Cerebellum (tissue), 4 donors: ENCODE measurements at places on chromosomes 2 and 18. TPM values are rescaled to one million over a fixed set of nuclear protein-coding genes. Genes with fewer than 3 reads are reported as not detected.

DNA sequence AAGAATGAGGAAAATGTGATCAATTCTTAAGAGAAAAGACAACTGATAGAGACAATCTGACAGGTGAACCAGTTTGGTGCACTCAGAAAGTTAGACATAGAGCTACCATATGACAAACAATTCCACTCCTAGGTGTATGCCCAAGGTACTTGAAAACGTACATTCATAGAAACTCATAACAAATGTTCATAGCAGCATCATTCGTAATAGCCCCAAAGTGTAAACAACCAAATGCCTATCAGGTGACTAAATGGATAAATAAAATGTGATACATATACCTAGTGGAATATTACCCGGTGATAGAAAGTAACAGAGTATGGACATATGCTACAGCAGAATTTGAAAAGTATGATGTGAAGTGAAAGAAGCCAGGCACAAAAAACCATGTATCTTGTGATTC lies 149.3 kb upstream of the TRIB2 start:
- DNase-seq = no peak

GRCh38 chr2:8076448-8077342 lies 605.2 kb upstream of the ID2 start:
- DNase-seq = no peak

DNA sequence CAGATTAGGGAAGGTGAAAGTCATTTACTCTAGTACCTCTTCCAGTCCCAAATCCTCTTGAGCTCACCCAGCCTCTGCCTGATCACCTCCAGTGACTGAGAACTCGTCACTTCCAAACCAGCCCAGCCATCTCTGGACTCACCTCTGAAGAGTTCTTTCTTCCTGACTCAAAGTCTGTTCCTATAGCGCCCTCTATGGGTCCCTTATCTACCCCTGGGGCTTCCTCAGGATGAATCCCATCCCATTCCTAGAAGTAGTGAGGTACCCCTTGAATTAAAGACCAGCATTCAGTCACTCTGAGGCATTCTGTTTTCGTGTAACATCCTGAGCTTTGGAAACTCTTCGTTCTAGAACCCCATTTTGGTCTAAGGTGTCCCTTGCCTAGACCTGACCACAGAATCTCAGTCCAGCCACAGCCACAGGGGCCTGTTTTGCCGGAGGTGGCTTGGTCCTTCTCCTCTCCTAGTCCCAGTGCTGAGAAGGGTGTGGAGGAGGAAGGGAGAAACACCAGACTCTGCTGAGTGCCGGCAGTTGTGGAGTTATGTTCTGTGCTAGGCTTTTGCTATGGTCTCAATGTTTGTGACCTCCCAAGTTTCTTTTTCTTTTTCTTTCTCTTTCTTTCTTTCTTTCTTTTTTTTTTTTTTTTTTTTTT lies 32.7 kb downstream of the SIX3 start:
- no peak for DNase-seq

- DNase-seq = no peak
Observed at GRCh38 chr18:13463526-13464210, 245.1 kb downstream of the LDLRAD4 start.

RAMP1 gene
- total RNA-seq = 4.6 TPM

DNA sequence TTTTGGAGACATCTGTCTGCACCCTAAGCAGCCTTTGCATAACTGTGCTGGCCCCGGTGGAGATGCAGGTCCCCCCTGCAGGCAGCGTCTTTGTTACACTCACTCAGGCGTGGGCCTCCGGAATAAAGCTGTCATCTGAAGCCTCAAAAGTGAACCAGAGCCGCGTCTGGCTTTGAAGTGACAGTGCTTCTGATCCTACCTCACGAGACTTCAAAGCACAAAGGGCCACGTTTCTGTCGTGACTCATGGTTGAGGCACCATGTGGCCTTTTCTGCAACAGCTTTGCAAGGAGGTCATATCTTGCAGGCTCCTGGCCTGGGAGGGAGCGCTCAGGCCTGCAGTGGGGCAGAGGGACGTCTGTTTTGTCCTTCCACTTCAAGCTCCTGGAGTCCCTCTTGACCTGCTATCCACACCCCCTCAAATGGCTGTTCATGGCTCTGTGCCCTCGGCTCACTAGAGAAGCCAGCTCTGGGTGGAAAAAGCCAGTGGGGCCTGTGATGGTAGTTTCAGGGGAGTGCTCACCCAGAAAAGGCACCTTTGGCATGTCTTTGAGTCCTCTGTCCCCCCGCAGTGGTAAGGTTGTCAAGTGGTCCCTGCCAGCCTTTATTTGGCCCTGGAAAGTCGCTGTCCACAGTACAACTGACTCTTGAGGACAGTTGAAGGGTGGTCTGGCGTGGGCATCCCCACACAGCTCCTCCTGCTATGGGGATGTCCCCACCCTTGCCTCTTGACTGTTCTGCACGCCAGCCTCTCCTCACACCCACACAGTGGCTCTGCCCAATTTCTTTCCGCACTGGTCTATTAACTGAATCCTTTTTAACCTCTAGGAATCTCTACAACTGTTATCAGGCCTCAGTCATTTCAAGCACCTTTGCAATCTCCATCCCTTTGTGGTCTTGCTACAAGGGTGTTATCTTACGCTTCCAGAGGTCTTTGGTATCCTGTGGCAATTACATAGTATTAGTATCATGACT lies 19.3 kb downstream of the GPR55 start:
- no peak for DNase-seq

- no peak for DNase-seq
Observed at GRCh38 chr2:137670111-137670510, 294.2 kb upstream of the HNMT start.

DNA sequence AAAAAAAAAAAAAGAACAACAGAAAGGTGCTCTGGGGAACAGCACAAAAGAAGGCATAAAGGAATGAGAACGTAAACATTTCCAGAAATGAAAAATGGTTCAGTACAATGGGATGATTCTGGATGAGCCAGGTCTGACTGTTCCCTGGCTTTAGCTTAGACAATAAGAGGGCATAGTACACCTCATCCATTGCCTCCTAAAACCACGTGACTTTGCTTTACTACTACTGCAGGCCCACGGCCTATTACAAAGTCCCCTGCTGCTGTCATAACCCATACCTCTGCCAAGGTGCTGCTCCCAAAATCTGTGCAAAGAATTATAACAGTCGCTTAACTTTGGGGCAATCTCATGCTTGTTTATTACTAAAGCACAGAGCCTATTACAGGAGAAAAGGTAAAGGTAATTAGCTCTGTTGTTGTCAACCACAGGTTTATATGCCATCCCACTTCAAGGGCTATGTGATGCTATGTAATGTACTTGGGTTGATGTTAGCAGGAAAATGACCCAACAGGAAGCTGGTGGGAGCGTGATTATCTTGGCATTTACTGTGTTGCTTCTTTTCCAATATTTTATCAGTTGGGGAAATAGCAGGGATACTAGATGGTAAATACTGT lies 26.8 kb downstream of the STK17B start:
- no peak for DNase-seq

DNA sequence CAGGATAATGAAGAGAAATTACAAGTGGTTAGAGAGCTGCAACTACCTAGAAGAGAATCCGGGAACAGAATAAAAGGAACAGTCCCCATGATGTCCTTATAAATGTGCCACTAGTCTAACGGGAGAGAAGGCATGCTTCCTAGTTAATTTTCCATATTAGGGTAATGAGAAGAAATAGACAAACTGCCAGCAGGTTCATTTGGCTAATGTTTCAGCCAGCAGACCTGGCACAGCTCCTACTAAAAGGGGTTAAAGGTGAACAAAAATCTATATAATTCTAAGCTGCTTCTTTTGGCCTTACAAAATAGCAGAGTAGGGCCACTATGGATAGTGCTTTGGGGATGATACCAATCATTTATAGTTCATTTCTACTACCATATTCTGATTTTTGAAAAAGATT lies 845.3 kb upstream of the GCFC2 start:
- DNase-seq = no peak

ABCB11 gene
- total RNA-seq = 2.6 TPM

DNA sequence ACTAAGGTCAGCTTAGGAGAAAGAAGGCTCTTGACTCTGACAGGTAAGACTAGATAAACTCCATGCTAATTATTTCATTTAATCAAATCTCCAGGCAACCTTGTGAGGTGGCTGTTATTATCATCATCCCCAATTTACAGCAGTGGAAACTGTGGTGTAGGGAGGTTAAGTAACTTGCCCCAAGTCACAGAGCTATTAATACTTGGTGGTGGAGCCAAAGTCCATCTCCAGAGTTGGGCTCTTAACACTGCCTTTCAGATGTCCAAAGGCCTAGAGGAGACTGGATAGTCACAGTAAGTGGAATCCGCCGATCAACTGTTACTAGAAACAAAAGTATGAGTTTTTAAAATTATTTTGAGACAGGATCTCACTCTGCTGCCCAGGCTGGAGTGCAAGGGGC lies 46.6 kb upstream of the SP3 start:
- no peak for DNase-seq

DNA sequence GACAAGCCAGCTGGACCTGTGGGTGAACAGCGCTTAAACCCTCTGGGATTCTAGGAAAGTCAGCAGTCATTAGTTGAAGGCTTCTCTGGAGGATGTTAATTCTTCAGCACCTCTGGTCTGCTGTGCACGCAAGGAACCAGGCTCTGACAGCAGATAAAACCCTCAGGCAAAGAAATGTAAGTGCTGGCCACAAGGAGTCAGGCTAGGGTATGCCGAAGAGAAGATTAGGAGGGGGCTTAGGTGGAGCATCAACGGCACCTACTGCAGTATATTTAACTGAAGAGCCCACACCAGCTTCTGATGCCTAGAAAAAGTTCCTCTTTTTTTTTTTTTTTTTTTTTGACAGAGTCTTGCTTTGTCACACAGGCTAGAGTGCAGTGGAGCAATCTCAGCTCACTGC lies 304.2 kb upstream of the MC4R start:
- DNase-seq = no peak

- DNase-seq = no peak
Observed at GRCh38 chr18:5966514-5966913, 71.2 kb upstream of the TMEM200C start.

DNA sequence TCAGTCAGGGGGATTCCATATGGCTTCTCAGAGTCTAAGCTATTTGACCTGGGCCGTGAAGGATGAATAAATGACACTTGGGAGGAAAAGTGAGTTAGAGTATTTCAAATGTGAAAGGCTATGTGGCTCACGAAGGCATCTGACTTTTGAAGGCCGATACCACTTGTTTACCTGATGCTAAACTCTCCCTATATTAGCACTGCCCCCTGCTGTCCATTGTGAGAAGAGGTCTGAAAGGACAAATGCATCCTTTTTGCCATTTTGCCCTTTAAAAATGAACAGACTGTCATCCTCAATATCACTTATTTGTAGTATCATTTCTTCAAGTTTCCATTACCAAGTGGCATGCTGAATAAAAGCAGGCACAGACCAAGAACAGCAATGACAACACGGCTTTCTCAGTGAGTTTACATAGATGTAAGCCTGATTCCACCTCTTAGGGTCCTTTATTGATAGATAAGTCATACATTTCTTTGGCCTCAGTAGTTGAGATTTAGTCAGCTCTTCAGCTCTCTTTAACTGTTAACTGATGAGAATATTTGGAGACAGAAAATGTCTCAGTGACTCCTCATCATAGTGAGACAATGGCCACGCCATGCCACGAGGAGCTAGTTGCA lies 40.1 kb downstream of the DOCK10 start:
- DNase-seq = peak; percentile 17

GRCh38 chr18:23627321-23627720 lies 35.4 kb downstream of the ANKRD29 start:
- DNase-seq = no peak

- no peak for DNase-seq
Observed at GRCh38 chr2:206488623-206489022, 45.3 kb downstream of the ADAM23 start.

- no peak for DNase-seq
Observed at GRCh38 chr2:25338401-25338800, 3.3 kb downstream of the DNMT3A start.

GRCh38 chr2:231957913-231958763 lies 3.4 kb upstream of the DIS3L2 start:
- no peak for DNase-seq

GRCh38 chr2:200039724-200040650 lies 84.6 kb downstream of the MAIP1 start:
- DNase-seq = no peak

AGXT gene
- total RNA-seq = not detected

GRCh38 chr2:108974674-108975073 lies 14.3 kb downstream of the EDAR start:
- no peak for DNase-seq

GRCh38 chr2:191701696-191702095 lies 23.8 kb downstream of the NABP1 start:
- no peak for DNase-seq

GALNT5 gene
- 0.45 TPM for total RNA-seq

DNA sequence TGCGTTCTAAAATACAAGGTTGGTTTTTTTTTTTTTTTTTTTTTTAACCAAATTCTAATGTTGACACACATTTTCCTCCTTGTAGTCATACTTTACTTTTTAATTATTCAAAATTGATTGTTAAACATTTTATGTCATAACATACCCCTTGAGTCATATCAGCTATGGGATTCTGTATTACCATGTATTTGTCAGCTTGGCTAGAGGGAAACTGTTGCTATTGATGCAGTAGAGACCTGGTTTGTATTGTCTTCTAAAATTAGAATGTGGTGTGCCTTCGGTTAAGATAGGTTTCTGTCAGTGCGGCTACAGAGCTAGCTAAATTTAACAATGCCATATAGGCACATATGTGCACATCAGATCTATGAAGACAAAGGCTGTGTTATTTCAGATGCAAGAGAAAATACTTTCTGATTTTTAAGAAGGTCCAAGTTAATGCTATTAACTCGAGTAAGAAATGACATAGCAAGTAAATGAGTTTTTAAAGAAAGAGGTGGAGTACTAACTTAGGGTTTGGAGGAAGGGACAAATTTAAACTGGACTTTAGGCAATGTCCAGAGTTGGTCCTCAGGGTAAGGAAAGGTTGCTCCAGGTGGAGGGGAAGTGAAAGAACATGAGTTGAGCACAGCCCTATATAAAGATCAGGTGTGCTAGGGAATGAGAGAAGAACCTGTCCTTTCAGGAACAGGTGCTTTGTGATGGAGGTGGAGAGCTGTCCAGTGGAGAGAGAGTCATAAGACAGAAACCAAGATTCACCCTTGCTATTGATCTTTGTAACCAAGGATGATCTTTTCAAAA lies 152.3 kb downstream of the PRPF40A start:
- DNase-seq = no peak

GALR1 gene
- 1.4 TPM for total RNA-seq

HDAC4 gene
- total RNA-seq = 38.8 TPM

- DNase-seq = no peak
Observed at GRCh38 chr2:88254437-88255091, 84.4 kb downstream of the THNSL2 start.

CLIP4 gene
- total RNA-seq = 35.7 TPM
